ENCODE measurements at places on chromosomes 1 and 21.

- peak; percentile 17 for DNase-seq
Observed at GRCh38 chr1:177063648-177064047, 100.9 kb downstream of the ASTN1 start.

DNA sequence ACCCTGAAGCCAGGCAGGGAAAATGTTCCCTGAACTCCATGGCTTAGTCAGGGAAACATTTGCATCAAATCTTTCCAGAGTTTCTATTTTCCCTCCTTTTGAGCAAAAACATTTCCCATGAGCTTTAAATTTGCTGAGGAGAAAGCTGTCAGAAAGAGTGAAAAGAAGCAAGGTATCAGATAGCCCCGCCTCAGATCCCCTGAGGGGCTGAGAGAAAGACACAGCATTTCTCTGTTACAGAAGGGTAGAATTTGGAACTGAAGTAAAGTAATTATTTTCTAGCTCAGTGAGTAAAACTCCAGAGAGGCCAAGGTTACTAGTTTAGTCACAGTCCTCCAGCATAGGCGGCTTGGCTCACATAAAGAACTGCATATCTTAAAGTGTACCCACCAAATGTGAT, 10.6 kb downstream of the FMO1 start:
- DNase-seq = no peak

DNA sequence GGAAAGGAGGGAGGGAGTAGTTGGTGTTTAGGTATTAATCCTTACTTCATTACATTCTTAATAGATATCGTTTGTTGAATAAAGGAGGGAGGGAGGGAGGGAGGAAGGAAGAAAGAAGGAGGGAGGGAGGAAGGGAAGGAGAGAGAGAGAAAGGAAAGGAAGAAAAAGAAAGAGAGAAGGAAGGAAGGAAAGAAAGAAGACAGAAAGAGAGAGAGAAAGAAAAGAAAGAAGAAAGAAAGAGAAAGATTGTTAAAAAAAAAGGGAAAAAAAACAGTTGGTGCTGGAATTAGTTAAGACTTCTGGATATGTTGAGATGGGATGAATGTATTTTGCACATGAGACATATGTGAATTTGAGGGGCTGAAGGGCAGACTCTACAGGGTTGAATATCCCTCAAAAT, 44.1 kb upstream of the ZSWIM5 start:
- DNase-seq = no peak

- no peak for DNase-seq
Observed at GRCh38 chr1:57353654-57354053, 70.2 kb downstream of the DAB1 start.

GRCh38 chr1:12098786-12099185, 35.7 kb downstream of the TNFRSF8 start:
- no peak for DNase-seq

DNA sequence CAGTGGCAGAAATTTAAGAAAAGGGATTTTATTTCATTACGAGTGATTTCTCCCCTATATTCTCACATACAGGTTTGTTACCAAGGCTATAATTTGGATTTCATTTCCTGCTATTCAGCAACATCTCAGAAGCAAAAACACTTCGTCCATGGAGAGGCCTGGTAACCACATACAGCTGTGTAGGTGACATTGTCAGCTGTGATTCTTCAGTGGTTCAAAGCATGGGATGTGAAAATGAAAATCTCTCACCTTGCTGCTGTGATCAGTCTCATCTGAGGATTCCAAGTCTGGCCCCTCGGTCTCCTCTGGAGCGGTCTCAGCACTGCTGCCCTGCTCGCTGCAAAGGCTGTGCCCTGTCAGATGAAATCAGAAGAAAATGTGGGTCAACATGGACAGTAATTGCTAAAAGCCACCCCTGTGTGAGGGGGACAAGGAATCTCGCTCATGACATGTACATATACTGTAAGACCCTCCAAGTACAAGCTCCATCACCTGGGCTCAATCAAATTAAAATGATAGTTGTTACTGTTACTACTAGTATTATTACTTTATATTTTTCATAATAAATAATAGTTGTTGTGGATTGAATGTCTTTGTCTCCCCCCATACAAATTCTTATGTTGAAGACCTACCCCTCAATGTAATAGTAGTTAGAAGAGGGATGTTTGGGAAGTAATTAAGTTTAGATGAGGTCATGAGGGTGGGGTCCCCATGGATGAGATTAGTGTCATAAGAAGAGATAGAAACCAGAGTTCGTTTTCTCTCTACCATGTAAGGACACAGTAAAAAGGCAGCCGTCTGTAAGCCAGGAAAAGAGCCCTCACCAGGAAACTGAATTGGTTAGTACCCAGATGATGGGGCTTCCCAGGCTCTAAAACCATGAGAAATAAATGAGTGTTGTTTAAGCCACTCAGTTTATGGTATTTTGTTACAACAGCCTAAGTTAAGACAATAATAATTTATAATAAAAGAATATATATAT, 126.7 kb upstream of the KRTAP19-8 start:
- DNase-seq = no peak

- DNase-seq = no peak
Observed at GRCh38 chr1:81097860-81098259, 702.9 kb upstream of the ADGRL2 start.

DNA sequence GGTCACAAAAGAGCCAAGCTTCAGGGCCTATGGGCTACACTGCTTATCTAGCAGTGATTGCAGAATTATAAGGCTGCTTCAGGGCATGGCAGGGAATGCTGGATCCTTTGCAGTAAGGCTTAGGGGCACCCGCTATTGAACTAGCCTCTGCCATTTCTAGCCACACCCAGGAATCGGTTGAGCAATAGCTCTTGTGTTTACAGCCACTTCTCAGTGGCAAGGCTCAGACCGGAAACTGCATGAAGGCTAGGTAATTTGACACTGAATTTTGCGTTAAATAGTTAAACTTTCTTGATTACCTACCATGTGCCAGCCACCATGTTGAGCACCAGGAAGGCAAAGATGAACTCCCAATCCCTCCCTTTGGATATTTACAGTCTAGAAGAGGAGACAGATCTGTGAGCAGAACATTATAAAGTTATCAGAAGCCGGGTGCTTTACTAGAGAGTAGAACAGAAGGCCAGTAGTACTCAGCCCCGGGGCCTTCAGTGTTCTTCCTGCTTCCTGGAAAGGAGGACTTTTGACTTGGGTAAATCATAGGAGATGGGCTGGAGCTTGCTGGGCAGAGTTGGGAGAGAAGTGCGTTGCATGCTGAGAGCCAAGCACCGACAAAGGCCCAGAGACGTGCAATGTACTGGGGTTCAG, 98.6 kb upstream of the LPGAT1 start:
- DNase-seq = peak; percentile 71

DNA sequence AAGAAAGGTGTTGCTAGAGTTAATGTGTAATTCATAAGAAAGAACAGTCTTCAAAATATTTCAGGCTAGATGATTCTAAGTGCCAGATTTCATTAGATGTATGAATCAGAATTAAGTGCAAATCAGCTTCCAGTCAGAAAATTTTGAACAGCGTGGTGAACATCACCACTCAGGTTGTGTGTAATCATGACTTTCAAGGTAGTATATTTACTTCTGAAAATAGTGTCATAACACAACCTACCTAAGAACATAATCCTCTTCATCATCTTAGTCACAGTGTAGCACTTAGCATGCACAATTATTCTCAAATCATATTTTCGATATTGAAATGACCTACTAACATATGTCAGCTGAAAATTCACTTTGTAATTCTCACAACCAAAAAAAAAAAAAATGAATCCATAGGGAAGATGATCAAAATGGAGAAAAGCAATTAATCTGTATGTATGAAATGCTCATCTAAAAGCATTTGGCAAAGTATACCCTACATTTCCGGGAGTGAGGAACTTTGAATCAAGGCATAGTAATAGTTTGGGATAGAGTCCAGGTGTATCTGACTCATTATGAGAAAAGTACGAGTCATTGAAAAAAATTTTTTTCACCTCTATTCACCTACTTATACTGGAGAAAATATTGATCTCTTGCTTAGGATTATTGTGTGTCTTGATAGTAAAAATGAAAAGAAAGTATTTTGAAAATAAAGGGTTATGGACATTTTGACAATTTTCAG, 221.8 kb upstream of the CHRM3 start:
- DNase-seq = no peak

GRCh38 chr1:46770541-46770940, 28.3 kb upstream of the CYP4B1 start:
- no peak for DNase-seq

DNA sequence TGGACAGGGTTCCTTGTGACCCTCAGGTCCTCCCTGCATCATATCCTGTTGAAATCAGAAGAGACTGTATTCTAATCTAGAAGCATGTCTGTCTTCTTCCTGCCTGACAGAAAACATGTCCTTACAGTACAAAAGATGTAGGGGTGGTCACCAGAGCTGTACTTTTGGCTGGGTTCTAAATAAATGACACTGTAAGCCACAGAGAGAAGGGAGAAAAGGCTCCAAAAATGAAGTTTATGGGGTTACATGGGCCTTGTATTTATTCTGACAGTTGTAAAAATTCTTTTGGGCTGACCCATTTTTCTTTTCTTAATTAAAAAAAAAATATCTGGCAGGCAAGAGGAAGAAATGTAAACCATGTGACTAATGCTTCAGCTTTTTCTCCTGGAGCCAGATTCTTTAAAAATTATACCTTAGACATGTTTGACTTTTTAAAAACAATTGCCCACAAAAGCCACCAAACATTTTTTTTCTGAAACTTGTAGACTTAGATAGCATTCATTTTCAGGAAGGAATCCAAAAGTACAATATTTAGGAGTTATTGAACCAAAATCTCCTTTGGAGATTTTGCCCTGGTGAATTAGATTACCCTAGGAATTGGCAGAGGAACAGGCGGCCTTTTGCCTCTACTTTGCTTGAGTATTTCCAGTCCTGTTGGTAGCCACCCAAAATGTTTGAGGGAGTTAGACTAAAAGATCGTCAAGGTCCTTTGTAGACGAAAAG, 17.1 kb downstream of the RGL1 start:
- no peak for DNase-seq

GRCh38 chr1:3651026-3651929, 1.0 kb upstream of the TP73 start:
- no peak for DNase-seq

- DNase-seq = no peak
Observed at GRCh38 chr1:172616636-172617035, 42.3 kb upstream of the FASLG start.

Data from NCI-H345 (cell line).